Effector memory CD8-positive, alpha-beta T cell (primary cell): ENCODE measurements at places on chromosomes 5 and 9.

DNA sequence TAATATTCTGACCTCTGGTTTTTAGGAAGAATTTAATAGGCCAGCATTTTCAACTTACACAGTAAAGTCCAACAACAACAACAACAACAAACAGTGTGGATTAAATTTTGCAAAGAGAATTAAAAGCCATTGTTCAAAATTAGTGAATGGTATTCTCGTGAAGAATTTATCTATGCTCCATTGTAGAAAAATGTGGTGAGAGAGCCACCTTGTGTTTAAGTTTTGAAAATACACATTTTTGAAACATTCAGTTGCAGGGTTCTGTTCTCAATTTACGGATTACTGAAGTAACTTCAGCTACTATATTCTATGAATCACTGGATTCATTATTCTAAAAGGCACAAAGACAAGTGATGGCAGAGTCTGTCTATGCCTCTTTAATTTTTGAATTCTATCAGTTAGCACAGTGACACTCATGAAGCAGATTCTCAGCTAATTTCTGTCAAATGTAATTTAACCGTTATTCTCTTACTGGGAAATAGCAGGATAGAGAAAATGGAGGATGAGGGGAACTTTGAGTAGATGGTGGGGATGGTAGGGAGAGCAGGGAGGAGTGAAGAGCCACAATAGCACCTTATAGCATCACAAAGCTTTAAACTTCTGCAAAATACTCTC lies 11.0 kb downstream of the CCDC152 start:
- peak; percentile 8 for DNase-seq

- no peak for DNase-seq
These were observed 76.2 kb downstream of the DAPK1 start for GRCh38 chr9:87573841-87574342.

DNA sequence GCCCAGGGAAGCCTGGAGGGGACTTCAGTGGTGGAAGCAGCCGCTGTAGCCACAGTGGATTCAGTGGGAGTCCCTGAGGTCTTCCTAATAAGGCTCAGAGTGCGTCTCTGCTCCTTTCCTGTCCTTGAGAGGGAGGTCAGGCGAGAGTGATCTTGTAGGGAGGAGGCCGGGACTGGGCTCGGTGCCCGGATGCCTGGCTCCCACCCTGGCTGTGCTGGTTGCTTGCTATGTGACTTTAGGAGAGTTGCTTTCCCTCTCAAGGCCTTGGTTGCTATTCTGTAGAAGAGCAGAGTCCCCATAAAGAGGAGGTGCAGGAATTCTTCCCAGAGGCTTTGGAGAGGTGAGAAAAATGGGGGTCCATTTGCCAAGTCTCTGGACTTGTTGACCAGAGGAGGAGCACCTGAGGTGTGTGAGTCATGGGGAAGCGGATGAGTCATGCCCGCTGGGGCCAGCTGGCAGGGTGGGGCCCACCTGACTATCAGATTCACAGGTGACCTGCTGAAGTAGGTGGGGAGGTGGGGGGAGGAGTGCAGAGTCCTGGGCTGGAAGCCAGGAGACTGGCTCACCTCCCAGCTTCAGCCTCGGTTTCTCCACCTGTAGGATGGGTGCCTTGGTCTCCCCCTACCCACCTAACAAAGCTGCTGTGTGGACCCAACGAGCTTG lies 13.8 kb downstream of the GSN start:
- no peak for DNase-seq

DNA sequence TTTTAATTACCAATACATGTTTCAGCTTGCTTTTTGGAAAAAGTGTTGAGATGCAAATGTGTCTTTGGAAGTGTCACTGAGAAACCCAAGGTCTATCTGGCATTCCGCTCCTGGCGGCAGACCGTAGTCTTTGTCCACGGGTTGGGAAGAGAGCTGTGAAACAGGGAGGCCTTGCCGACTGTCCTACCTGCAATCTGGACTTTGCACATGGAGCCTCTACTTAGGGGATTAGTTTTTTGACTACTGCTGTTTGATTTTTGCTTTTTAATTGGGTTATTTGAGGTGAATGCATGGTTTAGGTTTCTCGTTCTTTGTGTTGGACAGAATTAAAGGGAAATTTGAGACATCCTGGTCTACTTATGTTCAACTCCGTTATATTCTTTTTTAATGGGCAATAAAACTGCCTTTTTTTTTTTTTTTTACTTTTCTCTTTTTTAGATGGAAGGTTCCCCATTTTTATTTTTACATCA lies 25.7 kb downstream of the TRIO start:
- DNase-seq: no peak

GRCh38 chr9:130685104-130685503 lies 8.5 kb upstream of the EXOSC2 start:
- no peak for DNase-seq

- no peak for DNase-seq
These were observed 5.0 kb upstream of the RXFP3 start for GRCh38 chr5:33931136-33931535.

GRCh38 chr9:90965226-90966030 lies 163.8 kb downstream of the SYK start:
- DNase-seq: no peak

DNA sequence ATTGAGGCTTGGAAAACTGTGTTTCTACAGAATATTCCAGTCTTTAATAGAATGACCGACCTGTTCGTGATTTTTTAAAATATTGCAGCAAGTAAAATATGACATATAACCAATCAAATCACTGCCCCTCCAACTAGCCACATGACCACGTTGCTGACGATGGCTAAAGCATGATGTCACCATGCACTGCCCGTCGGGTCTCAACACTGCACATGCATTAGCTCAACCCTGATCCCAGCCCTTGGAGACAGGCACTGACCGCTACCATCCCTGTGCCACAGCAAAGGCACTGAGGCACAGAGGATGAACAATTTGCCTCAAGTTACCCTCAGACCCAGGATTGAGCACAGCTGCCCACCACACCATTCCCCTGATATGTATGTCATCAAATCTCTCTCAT lies 13.5 kb downstream of the DDX31 start:
- DNase-seq: no peak

DNA sequence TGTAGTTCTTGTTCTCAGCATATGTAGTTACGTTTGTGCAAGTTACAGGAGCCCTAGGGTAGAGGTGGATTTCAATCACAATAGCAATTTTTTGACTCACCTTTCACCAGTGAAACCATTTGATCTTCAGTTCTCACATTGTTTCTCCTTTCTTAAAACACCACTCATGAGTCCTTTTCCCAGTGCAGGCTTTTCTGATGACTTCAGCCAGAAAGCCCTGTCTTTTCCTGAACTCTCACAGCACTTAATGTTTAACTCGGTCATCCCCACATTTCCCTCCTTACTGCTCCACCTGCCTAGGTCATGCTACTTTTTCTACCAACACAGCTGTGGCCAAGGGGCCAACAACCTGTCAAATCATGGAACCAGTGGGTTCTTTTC lies 37.9 kb downstream of the ARHGEF28 start:
- DNase-seq: no peak

- no peak for DNase-seq
These were observed 244.4 kb downstream of the MAST4 start for GRCh38 chr5:66840511-66841013.

- DNase-seq: no peak
These were observed 136.4 kb upstream of the PPP1R26 start for GRCh38 chr9:135343136-135343535.

DNA sequence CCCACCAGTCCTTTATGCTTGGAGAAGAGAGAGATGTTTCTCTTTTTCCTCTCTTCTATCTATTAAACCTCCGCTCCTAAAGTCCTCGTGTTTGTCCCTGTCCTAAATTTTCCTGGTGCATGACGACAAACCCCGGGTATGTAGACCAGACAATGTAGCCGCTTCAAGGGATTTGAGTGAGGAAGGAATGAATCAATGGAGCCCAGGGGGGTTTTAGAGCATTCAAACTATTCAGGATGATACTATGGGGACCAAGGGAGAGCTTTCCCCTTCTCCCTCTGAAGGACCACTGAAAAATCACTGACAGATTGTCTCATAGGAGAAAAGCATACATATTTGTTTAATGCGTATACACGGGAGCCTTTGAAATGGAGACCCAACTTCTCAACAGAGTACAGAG lies 18.4 kb downstream of the CEL start:
- no peak for DNase-seq

DNA sequence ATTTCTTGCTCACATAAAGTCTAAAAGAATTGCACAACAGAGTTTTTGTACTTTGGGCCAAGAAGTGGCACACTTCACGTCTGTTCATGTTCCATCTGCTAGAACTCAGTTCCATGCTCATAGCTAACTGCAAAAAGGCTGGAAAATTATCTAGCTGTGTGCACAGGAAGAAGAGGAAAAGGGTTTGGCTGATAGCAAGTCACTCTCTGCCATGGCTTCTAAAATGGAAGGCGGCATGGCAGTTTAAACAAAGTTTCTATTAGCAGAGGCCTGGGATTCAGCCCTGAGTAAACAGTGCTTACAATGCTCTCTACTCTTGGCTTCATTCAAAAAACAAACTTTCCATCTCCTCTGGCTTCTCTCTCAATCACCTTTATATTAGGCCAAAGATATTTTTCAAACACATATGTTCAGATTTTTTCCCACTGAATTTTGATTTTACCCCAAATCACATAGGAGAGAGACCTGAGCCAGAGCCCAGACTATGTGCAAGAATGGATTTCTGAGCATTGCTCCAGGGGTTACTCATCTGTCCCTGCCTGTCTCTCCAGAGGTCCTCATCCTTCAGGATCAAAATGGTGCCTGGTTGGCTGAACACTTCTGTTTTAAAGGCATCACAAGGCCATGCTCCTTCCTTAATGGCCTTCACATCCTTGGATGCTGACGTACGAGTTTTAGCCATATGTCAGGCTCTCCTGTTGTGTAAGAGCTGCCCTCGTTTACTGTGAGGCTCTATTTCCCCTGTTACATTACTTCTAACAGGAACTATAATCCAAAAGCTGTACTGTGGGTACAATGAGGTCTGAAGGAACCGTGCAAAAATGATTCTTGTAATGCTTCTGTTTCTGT lies 226.6 kb downstream of the SAXO1 start:
- DNase-seq: no peak

DNA sequence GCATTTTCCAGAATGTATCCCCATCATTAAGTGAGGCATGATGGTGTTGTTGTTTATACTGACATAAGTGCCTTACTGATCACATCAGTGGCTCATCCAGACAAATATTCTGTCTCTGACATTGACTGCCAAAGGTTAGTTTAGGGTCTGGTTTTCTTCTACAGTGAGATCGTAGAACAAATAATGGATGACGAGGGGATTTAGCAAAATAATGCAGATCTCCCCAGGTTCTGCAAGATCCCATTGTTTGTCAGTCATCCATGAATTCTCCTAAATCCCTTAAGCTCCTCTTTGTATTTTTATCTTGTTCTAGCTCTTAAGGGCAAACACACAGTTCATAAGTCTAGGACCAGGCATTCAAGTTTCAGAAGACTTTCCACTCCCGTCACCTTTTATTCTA lies 93.1 kb upstream of the DHFR start:
- no peak for DNase-seq

GRCh38 chr9:98900725-98901124 lies 43.0 kb upstream of the COL15A1 start:
- no peak for DNase-seq

- no peak for DNase-seq
These were observed 72.0 kb upstream of the ENTREP1 start for GRCh38 chr9:69253057-69253456.

DNA sequence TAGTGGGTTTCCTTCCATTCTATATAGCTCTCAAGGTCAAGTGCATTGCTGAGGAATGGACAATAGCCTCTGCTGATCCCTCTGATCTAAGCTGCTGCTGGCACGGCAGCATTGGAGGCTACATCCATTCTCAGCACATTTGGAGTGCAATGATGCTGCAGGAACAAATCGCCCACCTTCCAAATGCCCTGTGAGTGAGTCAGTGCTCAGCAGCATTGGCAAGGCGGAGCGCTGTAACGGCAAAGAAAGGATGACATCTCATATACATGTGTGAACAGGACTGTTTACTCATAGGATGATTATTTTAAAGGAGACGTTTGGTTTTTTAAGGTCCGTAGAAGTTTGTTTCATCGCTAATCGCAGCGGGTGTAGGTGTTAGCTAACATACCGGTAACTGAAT lies 408.7 kb downstream of the ARHGEF28 start:
- no peak for DNase-seq

- no peak for DNase-seq
These were observed 747.1 kb downstream of the CETN3 start for GRCh38 chr5:89662499-89662898.

DNA sequence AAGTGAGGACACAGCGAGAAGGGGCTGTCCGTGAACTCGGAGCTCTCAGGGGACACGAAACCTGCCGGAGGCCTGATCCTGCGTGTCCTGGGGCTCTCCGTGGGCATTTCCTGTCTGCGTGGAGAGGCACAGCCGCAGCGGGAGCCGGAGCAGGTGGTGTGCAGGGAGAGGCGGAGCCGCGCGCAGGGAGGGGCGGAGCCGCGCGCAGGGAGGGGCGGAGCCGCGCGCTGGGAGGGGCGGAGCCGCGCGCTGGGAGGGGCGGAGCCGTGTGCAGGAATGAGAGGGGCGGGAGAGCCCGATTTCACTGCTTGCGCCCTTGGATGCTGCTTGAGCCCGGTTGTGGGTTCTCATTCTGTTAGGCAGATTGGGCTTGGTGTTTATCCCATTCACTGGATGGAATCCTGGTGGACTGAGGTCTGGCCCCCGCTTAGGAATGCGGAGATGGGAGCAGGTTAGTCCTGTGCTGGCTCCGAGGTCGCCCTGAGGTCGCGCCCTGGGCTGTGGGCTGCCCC lies 26.7 kb downstream of the NDUFS6 start:
- no peak for DNase-seq

DNA sequence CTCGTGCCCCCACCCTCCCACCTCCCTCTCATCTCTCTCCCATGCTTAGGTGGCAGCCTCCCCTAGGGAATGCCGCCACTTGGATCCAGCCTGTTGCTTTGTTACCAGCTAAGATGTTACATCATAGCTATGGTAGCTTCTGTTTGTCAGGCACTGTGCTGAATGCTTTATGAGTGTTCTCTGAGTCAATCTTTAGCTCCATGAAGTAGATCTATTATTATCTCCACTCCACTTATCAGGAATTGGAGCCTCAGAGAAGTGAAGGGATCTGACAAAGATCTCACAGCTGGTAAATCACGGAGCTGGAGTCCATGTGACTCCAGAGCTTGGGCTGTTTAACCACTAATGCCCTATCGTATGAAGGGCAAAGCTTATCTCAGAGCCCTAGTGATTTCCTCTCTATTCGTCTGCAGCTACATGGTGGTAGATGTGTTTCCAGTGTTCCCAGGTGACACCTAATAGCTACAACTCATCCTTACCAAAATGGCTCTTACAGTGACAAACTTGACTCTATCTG lies 54.1 kb downstream of the GARNL3 start:
- DNase-seq: no peak

- no peak for DNase-seq
These were observed 46.6 kb upstream of the TNC start for GRCh38 chr9:115164511-115164974.
